ENCODE measurements at places on chromosomes 4 and X.

- no peak for DNase-seq
These were observed 1.9 kb upstream of the SEPTIN6 start for GRCh38 chrX:119694601-119695534.

DNA sequence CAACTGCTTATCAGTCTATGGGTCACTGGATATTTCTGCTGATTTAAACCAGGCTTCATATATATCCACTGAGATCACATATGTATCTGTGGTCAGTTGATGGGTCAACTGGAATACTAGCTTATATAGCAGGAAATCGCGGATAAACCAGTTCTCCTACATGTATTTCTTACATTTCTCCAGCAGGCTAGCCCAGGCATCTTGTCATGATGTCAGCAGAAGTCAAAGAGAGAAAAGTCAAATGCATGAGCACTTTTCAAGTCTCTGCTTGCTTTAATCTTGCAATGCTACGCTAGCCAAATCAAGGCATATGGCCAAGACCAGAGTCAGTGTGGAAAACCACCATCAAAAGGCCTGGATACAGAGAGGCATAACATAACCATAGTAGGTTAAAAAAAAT, 1008.8 kb upstream of the DIAPH2 start:
- no peak for DNase-seq

- no peak for DNase-seq
These were observed 58.1 kb downstream of the SLC30A9 start for GRCh38 chr4:42048394-42048793.

DNA sequence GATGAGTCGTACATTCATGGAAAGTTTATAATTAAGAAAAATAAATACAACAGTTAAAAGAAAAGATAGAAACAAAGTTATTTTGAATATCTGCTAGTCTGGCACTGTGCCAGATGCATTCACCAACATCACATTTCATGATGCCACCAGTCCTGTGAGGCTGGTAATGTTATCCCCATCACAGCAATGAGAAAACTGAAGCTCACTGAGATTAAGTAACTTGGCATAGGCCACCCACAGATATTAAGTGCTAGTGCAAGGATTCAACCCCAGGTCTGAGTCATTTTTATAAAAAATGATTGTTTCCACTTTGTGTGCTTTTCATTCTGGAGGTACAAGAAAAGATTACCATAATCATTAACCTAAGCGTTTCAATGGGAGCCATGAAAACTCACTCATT, 65.0 kb upstream of the IL15 start:
- DNase-seq, result no peak

DNA sequence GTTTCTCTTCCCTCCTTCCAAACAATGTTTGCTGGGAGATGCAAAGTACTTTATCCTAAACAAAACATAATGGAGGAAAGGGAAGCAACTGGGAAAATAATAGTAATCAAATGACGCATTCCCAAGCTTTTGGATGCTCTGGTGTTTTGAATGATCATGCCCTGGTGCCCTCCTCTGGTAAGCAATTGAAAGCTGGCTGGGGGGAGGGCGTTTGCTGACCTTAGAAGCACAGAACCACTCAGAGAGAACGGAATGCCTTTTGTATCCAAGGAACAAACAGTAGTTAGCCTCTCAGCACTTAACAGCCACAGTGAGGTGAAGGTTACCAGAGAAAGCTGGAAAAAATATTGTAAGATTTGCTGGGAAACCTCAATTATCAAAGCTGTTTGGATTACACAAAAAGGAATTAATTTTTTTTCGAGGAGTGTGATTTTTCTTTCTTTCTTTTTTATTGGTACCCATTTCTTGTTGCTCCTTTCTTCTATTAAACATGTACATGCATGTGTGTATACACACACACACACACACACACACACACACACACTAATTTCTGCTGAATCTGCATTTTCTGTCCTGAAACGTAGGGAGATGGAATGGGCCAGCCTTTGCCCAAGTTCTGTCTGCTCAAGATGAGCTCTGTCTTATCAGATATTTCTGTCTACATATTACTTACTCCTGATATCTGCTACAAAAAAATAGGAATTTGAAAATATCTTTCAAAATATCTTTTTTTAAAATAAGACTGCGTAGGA, 155.8 kb upstream of the IGFBP7 start:
- no peak for DNase-seq

- no peak for DNase-seq
These were observed 94.9 kb upstream of the WDR17 start for GRCh38 chr4:175970724-175971123.

DNA sequence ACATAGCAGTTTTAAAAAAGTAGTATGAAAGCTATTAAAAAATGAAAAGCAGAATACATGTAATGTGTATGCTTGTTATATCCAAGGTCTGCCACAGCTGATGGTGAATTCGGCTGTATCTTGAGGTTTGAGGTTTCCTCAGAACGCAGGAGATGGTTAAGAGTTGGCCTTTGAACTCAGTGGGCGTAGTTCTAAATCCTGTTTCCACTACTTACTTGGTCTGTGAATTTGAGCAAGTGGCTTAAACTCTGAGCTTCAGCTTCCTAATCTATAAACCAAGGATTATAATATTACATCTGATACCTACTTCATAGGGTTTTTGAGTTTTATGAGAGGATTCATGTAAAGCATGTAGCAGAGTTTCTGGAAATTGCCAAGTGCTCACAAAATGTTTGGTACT, 125.2 kb downstream of the STIM2 start:
- no peak for DNase-seq

GRCh38 chrX:100368167-100368566, 41.9 kb downstream of the PCDH19 start:
- no peak for DNase-seq

DNA sequence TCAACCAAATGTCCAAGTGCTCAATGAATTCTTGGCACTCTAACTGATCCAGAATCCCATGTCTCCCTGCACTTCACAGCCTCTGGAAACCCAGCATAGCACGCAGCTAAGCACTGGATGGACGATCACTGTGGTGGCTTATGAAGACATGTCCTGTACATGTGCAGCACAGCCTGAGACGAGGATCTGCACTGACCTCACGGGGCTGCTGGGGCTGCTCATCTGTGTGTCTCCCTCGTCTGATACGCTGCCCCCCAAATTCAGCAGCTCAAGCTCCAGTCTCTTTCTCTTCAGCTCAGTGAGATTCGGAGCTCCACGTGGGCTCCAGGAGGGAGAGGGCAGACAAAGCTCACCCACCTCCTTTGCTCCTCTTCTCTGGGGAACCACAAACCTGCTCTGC, 126.9 kb downstream of the CPZ start:
- DNase-seq, result no peak

DNA sequence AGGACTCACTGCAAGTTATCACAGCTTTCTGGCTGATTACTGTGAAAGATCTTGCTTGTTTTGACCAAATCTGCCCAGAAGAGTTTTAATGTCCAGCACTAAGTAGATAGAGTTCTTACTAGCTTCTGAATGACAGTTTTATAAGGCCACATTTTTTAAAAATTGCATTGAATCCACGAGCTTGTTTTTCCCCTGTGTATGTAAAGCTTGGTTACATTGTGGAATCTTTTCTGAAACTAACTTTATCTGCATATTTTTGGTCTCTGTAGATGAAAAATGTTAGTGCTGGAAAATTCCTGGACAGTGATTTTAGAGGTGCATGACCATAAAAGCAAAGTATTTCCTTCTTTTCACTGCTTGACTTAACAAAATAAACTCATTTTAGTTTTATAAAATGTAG, 650.3 kb upstream of the FAM241A start:
- no peak for DNase-seq

DNA sequence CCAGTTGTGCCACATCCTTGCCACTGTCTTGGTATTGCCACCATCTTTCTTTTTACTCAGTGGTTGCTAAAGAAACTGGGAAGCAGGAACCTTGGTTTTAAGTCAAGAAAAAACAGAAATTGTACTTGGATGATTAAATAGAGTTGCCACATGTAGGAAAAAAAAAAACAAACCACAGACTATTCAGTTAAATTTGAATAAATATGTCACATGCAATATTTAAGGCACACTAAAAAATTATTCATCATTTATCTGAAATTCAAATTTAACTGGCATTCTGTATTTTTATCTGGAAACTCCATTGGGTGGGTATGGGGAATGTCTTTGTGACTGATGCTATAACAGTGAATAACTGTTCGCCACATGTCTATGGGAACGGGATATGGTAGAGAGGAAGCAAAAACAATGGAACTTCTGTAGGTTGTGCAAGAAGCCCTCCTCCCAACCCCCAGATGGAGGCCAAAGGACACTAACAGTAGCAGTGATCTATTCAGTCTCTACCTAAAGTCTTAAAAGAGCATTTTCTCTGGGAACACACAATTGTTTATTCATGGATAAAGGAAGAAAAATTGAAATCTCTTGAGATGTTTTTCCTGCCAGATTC, 57.0 kb upstream of the PLAC8 start:
- no peak for DNase-seq

GRCh38 chr4:7985891-7986441, 46.3 kb upstream of the AFAP1 start:
- DNase-seq, result no peak

- no peak for DNase-seq
These were observed 55.3 kb downstream of the FANCB start for GRCh38 chrX:14817571-14817970.

DNA sequence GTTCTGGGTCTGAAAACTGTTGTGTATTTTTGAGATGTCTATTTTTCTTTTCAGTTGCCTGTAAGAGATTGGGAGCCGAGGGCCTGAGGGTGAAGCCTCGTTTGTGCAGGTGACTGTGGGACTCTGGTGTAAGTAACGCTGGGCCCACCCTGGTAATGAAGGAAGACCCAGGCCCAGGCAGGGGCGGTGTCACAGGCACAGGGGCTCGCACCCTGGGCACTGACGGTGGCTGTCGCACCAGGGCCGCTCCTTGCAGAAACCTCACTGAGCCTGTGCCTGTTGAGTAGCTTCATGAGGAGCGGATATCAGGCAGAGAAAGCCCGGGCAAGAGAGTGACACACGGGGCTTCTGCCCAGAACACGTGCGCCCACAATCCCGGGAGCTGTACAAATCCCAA, 541.4 kb downstream of the TRIML1 start:
- DNase-seq, result no peak

DNA sequence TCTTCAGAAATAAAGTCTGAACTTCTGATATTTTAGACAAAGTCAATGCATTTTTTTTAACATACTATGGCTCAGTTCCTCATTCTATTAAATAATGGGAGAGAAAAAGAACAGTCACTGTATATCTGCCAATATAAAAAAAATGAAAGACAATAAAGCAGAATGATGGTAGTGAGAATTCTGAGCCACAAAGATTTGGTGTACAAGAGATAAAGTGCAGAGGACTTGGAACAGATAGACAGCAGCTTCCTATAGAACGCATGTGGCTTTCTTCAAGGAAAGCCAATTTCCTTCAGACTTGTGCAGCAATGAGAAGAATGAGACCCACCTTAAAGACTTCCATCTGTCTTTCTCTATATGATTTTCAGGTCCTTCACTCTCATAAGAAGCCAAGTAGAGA, 39.7 kb downstream of the RASGEF1B start:
- DNase-seq, result no peak

DNA sequence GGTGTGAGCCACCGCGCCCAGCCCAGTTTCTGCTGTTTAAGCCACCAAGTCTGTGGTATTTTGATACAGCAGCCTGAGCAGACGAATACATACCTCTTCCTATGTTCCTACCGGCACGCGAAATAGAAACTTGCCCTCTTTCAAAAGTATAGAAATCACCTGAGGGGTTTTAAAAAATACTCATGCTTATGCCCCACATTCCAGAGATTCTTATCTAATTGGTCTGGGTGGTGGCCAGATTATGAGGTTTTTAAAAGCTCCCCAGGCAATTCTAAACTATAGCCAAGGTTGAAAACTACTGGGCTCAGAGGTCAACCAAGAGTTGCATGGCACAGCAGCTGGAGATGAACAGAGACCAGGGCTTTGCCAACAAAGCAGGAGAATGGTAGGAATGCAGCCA, 24.9 kb upstream of the HUWE1 start:
- DNase-seq, result no peak

GRCh38 chr4:182507805-182508204, 264.6 kb downstream of the TENM3 start:
- no peak for DNase-seq

DNA sequence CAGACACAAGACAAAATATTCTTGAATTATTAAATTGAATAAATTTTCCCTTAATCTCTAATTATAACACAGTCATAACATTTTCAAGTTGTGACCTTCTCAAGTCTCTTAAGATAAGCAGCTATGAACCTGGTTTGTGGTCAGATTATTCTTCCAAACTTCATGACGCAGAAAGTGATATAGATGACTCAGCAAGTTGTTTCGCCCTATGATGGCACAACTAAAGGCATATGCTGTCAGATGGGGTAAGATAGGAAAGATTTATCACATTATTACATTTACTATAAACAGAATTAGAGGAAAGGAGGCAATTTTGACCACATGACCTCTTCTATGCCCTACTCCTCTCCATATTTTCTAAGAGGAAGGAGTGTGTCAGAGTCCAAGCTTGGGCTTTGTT, 4.6 kb upstream of the DCAF12L2 start:
- peak; percentile 60 for DNase-seq

DNA sequence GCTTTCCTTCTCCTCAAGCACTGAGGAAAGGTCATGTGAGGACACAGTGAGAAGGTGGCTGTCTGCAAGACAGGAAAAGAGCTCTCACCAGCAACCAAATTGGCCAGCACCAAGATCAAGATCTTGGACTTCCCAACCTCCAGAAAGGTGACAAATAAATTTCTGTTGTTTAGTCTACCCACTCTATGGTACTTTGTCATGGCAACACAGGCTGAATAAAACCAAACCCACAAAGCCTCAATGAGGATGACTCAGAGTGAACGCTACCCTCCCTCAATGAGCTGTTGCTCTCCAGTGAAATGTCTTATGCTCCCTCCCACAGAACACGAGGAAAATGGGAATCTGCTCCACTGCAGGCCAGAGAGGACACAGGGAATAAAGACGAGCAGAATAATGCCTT, 244.1 kb downstream of the RAB28 start:
- DNase-seq, result no peak

GRCh38 chrX:105468741-105469140, 248.2 kb upstream of the TEX13A start:
- DNase-seq, result no peak

- DNase-seq, result peak; percentile 8
These were observed 22.0 kb downstream of the CXCL8 start for GRCh38 chr4:73762409-73762808.

DNA sequence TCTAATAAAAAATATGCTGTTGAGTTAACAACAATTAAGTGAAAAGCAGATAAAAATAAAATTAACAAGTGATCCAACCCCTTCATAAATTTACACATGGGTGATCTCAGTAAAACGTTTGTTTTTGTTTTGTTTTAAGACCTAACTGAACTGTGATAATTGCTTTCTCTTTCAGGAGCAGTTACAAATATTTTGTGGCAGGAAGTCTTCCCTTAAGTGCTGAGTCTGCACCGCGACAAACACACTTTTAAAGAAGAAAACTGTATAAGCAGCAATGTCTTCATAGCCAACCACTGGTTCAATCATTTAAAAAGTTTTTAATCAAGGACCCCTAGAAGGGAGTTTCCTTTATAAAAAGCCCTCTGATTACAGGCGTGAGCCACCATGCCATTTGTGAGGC, 53.7 kb upstream of the NFKB1 start:
- no peak for DNase-seq

GRCh38 chr4:62797221-62797620, 1597.1 kb downstream of the ADGRL3 start:
- no peak for DNase-seq

- DNase-seq, result no peak
These were observed 342.3 kb upstream of the GALNT7 start for GRCh38 chr4:172826346-172826745.
